ENCODE measurements at places on chromosomes 4 and X.

DNA sequence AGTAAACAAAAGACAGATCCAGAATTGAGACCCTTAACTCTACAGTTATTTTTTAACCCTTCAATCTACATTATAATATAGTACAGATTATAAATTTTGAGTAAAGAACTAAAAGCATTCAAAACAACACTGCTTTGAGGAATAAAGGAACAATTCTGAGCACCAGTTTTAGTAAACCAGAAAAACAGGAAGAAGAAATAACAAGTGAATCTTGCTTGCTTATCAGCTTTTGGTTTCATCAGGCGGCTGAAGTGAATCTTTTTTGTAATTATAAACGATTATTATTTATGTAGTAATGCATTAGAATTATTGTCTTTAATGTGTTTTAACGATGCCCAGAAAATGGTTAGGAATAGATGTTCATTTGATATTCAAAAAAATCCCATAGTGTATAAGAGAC, 305.4 kb downstream of the ARAP2 start:
- DNase-seq = no peak

DNA sequence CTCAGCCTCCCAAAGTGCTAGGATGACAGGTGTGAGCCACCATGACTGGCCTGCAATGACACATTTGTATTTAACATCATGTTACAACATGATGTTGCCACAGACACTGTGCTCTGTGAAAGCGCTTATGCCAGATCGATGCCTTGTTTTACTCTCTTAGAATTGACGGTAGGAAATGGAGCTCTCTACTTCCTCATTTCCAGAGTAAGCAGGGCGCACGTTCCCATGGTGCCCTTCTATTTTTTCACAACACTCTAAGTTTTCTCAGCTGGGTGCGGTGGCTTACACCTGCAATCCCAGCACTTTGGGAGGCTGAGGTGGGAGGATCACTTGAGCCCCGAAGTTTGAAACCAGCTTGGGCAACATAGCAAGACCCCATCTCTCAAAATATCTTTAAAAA, 60.7 kb upstream of the DHRSX start:
- no peak for DNase-seq

DNA sequence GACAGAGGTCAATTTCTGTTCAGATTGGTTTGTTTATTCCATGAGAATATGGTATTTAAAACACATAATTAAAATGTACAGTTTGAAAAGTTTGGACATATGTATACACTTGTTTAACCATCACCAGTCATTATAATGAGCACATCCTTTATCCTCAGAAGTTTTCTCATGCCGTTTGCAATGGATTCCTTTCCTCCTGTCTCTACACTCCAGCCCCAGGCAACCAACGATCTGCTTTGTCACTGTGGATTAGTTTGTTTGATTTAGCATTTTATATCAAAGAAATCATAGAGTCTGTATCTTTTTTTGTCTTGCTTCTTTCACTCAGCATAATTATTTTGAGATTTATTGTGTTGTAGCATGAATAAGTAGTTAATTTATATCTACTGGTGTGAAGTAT, 243.0 kb upstream of the TRAM1L1 start:
- DNase-seq = no peak

DNA sequence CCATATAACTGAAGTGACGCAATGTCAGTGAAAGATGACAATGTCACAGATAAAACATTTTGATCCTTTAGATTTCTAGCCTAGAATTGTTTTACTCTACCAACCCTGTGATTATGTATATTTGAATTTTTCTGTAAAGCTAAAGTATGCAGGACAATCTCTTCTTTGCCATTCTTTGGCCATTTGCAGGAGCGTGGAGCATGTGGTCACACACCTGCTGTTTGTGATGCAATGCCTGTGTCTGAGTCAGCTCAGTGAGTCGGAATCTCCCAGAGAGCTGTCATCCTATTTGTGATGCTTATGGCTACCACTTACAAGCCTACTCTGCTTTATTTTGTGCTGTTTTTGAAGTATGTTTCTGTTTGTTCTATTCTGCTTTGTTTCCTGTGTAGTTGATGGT, 214.5 kb downstream of the NAF1 start:
- no peak for DNase-seq

DNA sequence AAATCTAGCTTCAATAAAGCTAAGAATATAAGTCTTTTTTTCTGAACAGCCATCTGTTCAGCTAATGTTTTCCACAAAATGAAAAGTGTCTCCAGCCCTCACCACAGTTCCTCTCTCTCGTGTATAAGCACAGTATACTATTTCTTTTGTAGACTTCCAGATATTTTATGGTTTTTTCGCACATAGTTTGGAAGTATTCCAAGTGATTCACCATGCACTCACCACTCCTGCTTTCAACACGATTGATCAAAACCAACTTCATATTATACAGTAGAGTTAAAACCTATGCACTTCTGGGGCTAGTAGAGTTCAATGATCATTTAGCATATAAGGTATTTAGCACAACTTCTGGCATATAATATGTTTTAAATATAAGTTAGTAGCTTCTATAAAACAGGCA, 105.8 kb upstream of the DCAF12L1 start:
- no peak for DNase-seq

- DNase-seq = no peak
Measured at GRCh38 chrX:14843666-14844065, 29.2 kb downstream of the FANCB start.

- no peak for DNase-seq
Measured at GRCh38 chrX:74924449-74925224, 615 bp downstream of the NEXMIF start.

All from HS-27A (cell line).